Prostate gland (tissue), 2 donors: ENCODE measurements at places on chromosomes 12 and 14. TPM values are rescaled to one million over a fixed set of nuclear protein-coding genes. Genes with fewer than 3 reads are reported as not detected.

GRCh38 chr12:109677279-109677691 lies 36.3 kb upstream of the FAM222A start:
- DNase-seq = no peak

- DNase-seq = no peak
Measured at GRCh38 chr12:50614167-50614759, 109.5 kb downstream of the DIP2B start.

DNA sequence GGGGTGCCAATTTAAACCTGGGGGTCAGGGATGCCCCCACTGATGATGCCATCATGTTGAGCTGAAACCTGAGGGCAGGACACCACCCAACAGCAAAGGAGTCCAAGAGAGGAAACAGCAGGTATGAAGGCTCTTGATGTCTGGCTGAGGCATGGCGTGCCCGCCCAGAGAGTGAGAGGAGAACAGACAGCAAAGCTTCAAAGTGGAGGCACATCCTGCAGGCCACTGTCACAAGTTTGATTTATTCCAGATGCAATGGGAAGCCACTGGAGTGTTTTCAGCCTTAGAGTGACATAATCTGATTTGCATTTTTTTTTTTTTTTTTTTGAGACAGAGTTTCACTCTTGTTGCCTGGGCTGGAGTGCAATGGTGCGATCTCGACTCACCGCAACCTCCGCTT lies 34.8 kb downstream of the IRF2BPL start:
- no peak for DNase-seq

RD3L gene
- not detected for total RNA-seq

- peak; percentile 49 for DNase-seq
Measured at GRCh38 chr12:105935106-105935505, 203.6 kb downstream of the NUAK1 start.

KRT82 gene
- total RNA-seq = not detected
